ENCODE measurements at places on chromosomes 6 and 20. TPM values are rescaled to one million over a fixed set of nuclear protein-coding genes. Genes with fewer than 3 reads are reported as not detected.

Gene HDGFL1
- not detected for polyA plus RNA-seq

Gene SNPH
- 3.2 TPM for polyA plus RNA-seq

Gene MYMX
- polyA plus RNA-seq: 0.83 TPM

Gene TCP11
- 3.2 TPM for polyA plus RNA-seq

Gene ZC3H12D
- polyA plus RNA-seq: 0.65 TPM
